Activated CD8-positive, alpha-beta memory T cell treated with anti-CD3 and anti-CD28 coated beads, Interleukin-2, amount 10 ng/mL, durations not matched to agents 7 days and 5 days (primary cell): ENCODE measurements at places on chromosomes 2 and 18. TPM values are rescaled to one million over a fixed set of nuclear protein-coding genes. Genes with fewer than 3 reads are reported as not detected.
A peak's percentile ranks its signal among the peaks of the same experiment; 100 is the strongest.

DNA sequence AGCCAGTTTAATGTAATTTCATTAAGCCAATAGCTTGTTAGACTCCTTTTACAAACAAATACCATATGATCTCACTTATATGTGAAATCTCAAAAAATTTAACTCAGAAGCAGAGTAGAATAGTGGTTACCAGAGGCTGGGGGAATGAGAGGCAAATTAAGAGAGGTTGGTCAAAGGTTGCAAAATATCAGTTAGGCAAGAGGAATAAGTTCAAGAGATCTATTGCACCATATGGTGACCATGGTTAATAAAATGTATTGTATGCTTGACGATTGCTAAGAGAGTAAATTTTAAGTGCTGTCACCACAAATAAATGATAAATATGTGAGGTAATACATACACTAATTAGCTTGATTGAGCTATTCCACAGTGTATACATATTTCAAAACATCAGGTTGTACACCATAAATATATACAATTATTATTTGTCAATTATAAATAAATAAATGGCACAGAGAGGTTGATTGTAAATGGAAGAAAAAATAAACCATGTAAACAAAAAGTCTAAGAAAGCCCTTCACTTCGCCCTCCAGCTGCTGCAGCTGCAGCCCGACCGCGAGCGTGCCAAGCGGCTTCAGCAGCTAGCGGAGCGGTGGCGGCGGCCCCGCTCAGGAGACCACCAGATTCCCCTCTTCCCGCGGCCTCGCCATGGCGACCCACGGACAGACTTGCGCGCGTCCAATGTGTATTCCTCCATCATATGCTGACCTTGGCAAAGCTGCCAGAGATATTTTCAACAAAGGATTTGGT, 23.0 kb upstream of the ACTR2 start:
- no peak overlapping the region for H3K27ac ChIP-seq
- no peak overlapping the region for H3K4me3 ChIP-seq
- no peaks in the 10 kb centered on the region for H3K36me3 ChIP-seq
- H3K4me1 ChIP-seq: no peaks in the 10 kb centered on the region
- DNase-seq: no peak

- no peaks in the 10 kb centered on the region for H3K27me3 ChIP-seq
- no peak for DNase-seq
- no peaks in the 10 kb centered on the region for H3K36me3 ChIP-seq
- H3K4me1 ChIP-seq: peaks cover 2% of the 10 kb centered on the region
- no peak overlapping the region for H3K27ac ChIP-seq
Measured at GRCh38 chr18:6009756-6010155, 114.4 kb upstream of the TMEM200C start.

DNA sequence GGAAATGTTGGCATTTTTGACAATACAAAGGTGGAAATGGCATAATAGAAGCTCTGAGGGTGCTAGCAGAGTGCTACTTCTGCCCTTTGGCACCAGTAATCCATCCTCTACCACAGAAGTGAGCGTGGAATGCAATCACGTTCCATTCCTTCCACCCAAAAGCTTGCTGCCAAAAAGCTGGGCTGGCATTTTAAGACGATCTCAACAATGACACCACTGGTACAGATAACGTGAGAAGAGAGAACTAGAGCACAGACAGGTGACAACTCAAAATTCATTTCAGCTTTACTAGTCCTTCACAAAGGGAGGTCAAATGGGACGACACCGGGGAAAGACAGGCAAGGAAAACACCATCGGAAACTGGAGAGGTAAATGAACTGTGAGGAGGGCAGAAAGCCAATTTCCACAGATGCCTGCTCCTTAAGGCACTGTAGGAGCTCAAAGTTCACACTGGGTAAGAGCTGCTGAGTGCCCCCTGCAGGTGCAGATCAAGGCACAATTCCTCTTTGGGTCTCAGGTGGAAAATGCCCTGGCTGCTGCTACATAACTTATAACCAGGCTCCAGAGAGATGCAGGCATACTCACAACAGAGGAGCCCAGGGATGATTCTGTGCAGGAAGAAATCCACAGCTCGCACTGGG, 50.7 kb upstream of the RNU4ATAC start:
- no peaks in the 10 kb centered on the region for H3K27me3 ChIP-seq
- H3K4me1 ChIP-seq: peaks cover 3% of the 10 kb centered on the region
- no peak overlapping the region for H3K27ac ChIP-seq
- H3K36me3 ChIP-seq: peaks cover 10% of the 10 kb centered on the region
- no peak overlapping the region for H3K4me3 ChIP-seq

IL37 gene
- total RNA-seq: not detected

DNA sequence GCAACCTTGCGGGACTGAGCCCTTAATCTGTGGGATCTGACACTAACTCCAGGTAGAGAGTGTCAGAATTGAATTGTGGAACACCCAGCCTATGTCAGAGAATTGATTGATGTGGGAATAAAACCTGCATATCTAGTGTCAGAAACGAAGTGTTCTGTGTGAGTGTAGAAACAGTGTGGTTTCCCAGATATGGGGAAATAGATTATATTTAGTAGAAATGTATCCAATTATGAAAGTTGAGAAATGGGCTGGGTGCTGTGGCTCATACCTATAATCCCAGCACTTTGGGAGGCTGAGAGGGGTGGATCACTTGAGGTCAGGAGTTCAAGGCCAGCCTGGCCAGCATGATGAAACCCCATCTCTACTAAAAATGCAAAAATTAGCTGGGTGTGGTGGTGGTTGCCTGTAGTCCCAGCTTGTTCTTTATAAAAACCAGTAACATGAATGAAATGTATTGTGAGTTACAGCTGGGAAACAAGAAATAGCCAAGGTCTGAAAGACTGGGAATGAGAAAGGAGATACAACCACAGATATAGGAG, 4.3 kb upstream of the TP53I3 start:
- H3K4me3 ChIP-seq: no peak overlapping the region
- DNase-seq: no peak
- H3K4me1 ChIP-seq: peaks cover 11% of the 10 kb centered on the region
- H3K27ac ChIP-seq: no peak overlapping the region
- H3K36me3 ChIP-seq: peaks cover 3% of the 10 kb centered on the region

YPEL5 gene
- total RNA-seq: 26.5 TPM

GRCh38 chr2:182509-183122, 81.2 kb downstream of the SH3YL1 start:
- no peak overlapping the region for H3K27ac ChIP-seq
- H3K36me3 ChIP-seq: peaks cover 15% of the 10 kb centered on the region
- DNase-seq: no peak
- H3K4me1 ChIP-seq: peaks cover 4% of the 10 kb centered on the region

DNA sequence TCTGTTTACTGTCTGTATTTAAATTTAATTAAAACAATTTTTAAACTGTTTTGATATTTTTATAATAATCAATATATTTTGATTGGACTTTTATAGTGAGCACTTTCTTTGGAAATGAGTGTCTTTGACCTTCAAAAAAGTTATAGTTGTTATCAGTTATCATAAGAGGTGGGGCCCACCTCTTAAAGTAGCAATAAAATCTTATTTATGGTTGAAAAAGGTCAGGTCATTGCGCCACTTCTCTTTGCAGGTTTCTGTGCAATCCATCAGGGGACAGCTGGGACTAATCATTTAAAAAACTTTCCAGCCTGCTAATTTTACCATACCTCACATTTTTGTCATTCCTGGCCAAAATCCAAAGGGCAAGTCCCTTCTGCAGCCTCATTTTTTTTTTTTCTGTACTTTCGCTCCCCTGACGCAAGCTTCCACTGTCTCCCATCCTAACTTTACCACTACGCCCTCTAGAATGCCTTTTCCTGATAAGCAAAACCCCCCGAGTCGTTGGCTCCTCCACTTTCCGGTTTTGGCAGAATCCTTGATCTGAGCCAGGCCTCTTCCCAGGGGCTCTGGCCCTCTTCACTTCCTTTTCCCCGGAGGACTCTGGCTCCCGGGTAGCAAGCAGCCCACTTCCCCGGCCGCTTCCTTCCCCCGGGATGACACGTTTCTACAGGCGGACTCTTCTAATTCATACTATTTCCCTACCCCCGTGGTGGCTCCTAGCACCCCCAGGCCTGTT, 1.1 kb upstream of the SEH1L start:
- H3K36me3 ChIP-seq: peaks cover 21% of the 10 kb centered on the region
- H3K4me1 ChIP-seq: peaks cover 51% of the 10 kb centered on the region
- peak overlapping the region; percentile 97 for H3K4me3 ChIP-seq
- peak overlapping the region; percentile 98 for H3K27ac ChIP-seq

TUBA3E gene
- not detected for total RNA-seq

GRCh38 chr2:233245406-233245805, 6.1 kb upstream of the ATG16L1 start:
- no peaks in the 10 kb centered on the region for H3K27me3 ChIP-seq
- DNase-seq: no peak
- no peak overlapping the region for H3K4me3 ChIP-seq
- no peak overlapping the region for H3K27ac ChIP-seq
- H3K4me1 ChIP-seq: peaks cover 58% of the 10 kb centered on the region

DNA sequence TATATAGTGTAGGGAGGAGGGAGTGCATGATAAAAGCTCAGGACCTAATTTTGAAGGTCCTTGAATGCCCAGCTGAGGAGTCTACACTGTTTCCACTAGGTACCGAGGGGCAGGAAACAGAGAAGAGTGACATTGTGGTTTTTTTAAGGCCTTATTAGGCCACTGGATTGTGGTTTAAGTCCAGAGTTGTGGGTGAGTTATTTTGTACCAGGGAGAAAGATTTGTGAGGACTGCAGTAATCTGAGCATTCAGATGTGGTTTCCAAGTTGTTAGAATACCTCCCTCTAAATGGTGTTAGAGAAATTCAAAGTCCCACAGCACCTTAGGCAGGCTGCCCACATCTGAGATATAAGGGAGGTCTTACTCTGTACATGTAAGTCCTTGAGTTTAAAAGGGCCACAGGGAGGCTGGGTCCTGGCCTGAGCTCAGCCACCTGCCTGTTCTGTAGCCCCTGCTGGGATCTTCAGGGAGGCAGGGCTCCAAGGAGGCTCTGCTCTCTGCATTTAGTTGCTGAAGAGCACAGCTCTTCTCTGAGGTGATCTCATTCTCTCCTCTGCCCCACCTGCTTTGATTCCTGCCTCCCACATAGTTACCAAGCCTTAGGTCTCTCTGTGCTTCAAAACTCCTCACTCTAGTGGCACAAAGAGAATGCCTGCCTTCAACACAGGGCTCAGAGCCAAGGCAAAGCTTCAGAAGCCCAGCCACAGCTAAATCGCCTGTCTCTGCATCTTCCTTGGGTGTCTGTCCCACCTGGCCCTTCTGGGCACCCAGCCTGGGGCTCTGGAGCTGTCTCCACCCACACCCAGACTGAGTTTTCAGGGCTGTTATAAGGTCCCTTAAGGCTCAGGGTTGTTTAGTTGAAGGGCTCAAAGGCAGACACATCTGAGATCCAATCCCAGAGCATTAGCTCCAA, 88.1 kb downstream of the VSNL1 start:
- no peaks in the 10 kb centered on the region for H3K36me3 ChIP-seq
- no peaks in the 10 kb centered on the region for H3K27me3 ChIP-seq
- no peak for DNase-seq
- H3K4me3 ChIP-seq: no peak overlapping the region
- no peak overlapping the region for H3K27ac ChIP-seq

DNA sequence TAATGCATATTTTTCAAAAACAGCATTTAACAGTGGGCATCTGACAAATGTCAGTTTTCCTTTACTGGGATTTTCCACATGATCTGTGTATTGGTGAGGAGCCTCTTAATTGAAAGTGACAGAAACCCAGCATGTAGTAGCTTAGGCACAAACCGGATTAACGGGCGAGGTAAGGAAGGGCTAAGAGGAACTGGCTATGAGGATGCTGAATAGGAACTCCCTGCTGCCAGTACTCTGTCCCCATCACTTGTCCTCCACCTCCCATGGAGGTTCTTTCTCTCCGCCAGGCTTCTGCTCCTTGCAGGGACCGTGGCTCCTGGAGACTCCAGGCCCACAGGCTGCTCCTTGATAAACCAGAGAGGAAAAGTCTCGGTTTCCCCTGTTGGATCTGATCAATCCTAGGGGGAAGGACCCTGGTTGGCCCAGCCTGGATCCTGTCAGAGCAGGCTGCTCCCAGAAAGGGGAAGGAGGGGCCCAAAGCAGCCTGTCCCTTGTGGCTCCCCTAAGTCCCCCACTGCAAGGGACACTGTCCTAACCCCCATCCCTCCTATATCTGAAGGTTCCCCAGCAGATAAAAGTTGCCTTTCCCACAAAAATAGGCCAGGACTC, 10.3 kb downstream of the TEX44 start:
- DNase-seq: no peak
- H3K27ac ChIP-seq: no peak overlapping the region
- no peak overlapping the region for H3K4me3 ChIP-seq
- no peaks in the 10 kb centered on the region for H3K36me3 ChIP-seq
- H3K4me1 ChIP-seq: peaks cover 7% of the 10 kb centered on the region

- H3K4me3 ChIP-seq: no peak overlapping the region
- DNase-seq: no peak
- H3K36me3 ChIP-seq: peaks cover 2% of the 10 kb centered on the region
- H3K4me1 ChIP-seq: peaks cover 20% of the 10 kb centered on the region
- no peaks in the 10 kb centered on the region for H3K27me3 ChIP-seq
Measured at GRCh38 chr2:208013285-208014178, 11.8 kb downstream of the PLEKHM3 start.

DNA sequence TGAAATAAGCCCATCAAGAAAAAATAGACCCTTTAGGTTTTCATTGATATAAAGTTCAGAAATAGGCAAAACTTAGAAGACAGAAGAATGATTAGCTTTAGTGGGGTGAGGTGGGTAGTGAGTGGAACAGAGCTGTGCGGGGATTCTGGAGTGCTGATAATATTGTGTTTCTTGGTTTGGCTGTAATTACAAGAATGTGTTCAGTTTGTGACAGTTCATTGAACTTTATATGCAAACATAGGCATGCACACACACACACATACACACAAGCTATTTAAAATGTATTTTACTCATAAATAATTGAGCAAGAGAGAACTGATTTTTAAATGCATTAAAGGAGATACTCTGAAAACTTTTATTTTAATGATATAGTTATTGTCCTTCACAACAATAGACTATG, 17.1 kb downstream of the ARHGAP15 start:
- peaks cover 68% of the 10 kb centered on the region for H3K4me1 ChIP-seq
- H3K4me3 ChIP-seq: no peak overlapping the region
- H3K27ac ChIP-seq: no peak overlapping the region
- H3K27me3 ChIP-seq: no peaks in the 10 kb centered on the region

MDH1B gene
- 0.32 TPM for total RNA-seq

IL36RN gene
- total RNA-seq: not detected

SCN3A gene
- 0.07 TPM for total RNA-seq

DNA sequence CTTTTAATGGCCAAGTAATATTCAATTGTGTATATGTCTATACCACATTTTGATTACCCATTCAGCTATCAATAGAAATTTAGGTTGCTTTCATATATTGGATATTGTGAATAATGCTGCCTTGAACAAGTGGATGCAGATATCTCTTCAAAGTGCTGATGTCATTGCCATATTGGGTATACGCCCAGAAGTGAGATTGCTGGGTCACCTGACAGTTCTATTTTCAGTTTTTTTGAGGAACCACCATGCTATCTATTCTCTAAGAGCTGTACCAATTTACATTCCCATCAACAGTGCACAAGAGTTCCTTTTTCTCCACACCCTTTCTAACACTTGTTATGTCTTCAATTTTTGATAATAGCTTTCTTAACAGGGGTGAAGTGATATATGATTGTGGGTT, 306.9 kb downstream of the ZNF516 start:
- no peak overlapping the region for H3K4me3 ChIP-seq
- no peaks in the 10 kb centered on the region for H3K36me3 ChIP-seq
- DNase-seq: no peak
- H3K27me3 ChIP-seq: no peaks in the 10 kb centered on the region
